ENCODE measurements at places on chromosomes 6 and 20. TPM values are rescaled to one million over a fixed set of nuclear protein-coding genes. Genes with fewer than 3 reads are reported as not detected.

- DNase-seq, result no peak
- H3K4me1 ChIP-seq, result no peaks in the 10 kb centered on the region
- H3K4me3 ChIP-seq, result no peak overlapping the region
- no peak overlapping the region for H3K27ac ChIP-seq
- no peaks in the 10 kb centered on the region for H3K36me3 ChIP-seq
These were observed 213.9 kb downstream of the TTLL2 start for GRCh38 chr6:167538746-167539145.

The GNRH2 gene
- total RNA-seq, result 2.0 TPM

DNA sequence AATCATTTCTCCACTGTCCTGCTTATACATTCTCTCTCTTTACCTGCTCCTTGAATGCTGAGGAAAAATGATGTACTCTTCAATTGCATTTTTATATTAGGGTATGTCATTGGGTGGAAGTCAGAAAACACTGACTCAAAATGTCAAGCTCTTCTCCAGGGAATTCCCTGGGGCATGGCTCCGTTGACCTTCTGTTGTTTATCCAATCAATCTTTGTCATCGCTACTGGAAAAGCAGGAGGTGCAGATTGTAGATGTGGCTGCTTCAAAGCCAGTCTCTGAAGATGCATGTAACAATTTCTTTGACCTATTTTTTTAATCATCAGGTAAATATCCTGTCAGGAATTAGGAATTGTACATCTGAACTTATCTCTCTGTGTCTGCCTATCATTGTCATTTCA lies 63.9 kb upstream of the TENT5A start:
- H3K27me3 ChIP-seq, result peaks cover 8% of the 10 kb centered on the region
- DNase-seq, result no peak
- no peak overlapping the region for H3K27ac ChIP-seq
- peaks cover 6% of the 10 kb centered on the region for H3K4me1 ChIP-seq

The HDDC2 gene
- total RNA-seq, result 64.4 TPM

- peak; percentile 72 for DNase-seq
- peak overlapping the region; percentile 88 for H3K27ac ChIP-seq
- peaks cover 17% of the 10 kb centered on the region for H3K4me1 ChIP-seq
These were observed 12.8 kb upstream of the DNAAF9 start for GRCh38 chr20:3420211-3420707.

- H3K27ac ChIP-seq, result no peak overlapping the region
- no peak for DNase-seq
- H3K4me1 ChIP-seq, result no peaks in the 10 kb centered on the region
- H3K4me3 ChIP-seq, result no peak overlapping the region
- no peaks in the 10 kb centered on the region for H3K36me3 ChIP-seq
- H3K27me3 ChIP-seq, result peaks cover 7% of the 10 kb centered on the region
These were observed 3.5 kb upstream of the SLC22A2 start for GRCh38 chr6:160261991-160262680.

DNA sequence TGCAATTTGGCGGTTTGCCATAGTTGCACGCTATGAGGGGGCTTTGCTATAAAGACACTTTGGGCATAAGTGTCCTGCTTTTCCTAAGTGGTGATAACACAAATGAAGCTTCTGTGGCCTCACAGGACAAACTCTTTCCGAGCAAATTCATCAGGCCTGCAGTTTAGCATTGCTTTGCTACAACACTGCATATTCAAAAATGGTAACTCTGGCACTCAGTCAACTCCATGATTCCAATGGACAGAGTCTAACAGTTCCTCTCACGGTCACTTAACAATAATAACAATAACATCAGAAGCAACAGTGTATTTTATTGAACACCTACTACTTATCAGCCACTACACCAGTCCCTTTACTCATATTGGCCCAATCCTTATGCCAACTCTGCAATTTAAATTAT lies 222.5 kb downstream of the FRK start:
- no peaks in the 10 kb centered on the region for H3K4me1 ChIP-seq
- peaks cover 2% of the 10 kb centered on the region for H3K27me3 ChIP-seq
- no peak for DNase-seq

DNA sequence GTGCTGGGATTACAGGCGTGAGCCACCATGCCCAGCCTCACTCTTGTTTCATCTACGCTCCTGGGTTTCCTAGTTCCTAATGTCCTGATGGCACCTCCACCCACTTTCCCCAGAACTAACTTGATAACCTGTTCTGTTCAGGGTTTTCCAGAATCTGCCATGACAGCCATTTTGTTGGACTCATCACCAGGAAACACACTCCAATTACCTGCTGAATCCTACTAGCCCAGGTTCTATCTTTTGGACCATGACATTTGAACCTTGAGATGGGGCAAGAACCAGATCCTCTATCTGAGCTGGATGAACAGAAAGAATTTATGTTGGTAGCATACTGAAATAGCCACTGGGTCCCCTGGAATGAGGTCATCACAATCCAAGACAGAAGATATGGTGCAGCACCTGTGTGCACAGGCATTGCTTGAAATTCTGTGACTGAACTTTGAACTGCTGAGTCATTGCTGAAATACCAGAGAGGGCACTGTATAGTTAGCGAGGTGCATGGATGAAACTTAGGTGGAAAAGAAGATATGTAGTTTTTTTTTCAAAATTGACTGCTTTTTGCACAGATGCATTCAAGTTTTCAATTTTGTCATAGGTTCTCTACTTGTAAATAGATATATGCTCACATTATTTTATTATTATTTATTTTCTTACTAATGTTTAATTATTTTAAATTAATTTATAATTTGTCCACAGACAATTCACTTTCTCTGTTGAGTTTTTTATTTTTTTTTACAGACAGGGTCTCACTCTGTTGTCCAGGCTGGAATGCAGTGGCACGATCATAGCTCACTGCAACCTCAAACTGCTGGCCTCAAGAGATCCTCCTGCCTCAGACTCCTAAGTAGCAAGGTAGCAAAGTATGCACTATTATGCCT lies 42.8 kb upstream of the TASP1 start:
- DNase-seq, result no peak
- peaks cover 4% of the 10 kb centered on the region for H3K4me1 ChIP-seq
- H3K4me3 ChIP-seq, result no peak overlapping the region
- no peak overlapping the region for H3K27ac ChIP-seq
- H3K36me3 ChIP-seq, result no peaks in the 10 kb centered on the region

GRCh38 chr6:3282476-3283236 lies 23.9 kb downstream of the PSMG4 start:
- no peaks in the 10 kb centered on the region for H3K27me3 ChIP-seq
- no peaks in the 10 kb centered on the region for H3K36me3 ChIP-seq
- no peak for DNase-seq
- peaks cover 3% of the 10 kb centered on the region for H3K4me1 ChIP-seq
- no peak overlapping the region for H3K4me3 ChIP-seq

- H3K4me1 ChIP-seq, result peaks cover 60% of the 10 kb centered on the region
- DNase-seq, result no peak
- peaks cover 2% of the 10 kb centered on the region for H3K27me3 ChIP-seq
- H3K27ac ChIP-seq, result no peak overlapping the region
- no peak overlapping the region for H3K4me3 ChIP-seq
These were observed 46.6 kb upstream of the RNF24 start for GRCh38 chr20:4061987-4062386.

- no peak overlapping the region for H3K27ac ChIP-seq
- no peaks in the 10 kb centered on the region for H3K4me1 ChIP-seq
- H3K27me3 ChIP-seq, result no peaks in the 10 kb centered on the region
These were observed 625.9 kb upstream of the EPHA7 start for GRCh38 chr6:94045099-94045829.

DNA sequence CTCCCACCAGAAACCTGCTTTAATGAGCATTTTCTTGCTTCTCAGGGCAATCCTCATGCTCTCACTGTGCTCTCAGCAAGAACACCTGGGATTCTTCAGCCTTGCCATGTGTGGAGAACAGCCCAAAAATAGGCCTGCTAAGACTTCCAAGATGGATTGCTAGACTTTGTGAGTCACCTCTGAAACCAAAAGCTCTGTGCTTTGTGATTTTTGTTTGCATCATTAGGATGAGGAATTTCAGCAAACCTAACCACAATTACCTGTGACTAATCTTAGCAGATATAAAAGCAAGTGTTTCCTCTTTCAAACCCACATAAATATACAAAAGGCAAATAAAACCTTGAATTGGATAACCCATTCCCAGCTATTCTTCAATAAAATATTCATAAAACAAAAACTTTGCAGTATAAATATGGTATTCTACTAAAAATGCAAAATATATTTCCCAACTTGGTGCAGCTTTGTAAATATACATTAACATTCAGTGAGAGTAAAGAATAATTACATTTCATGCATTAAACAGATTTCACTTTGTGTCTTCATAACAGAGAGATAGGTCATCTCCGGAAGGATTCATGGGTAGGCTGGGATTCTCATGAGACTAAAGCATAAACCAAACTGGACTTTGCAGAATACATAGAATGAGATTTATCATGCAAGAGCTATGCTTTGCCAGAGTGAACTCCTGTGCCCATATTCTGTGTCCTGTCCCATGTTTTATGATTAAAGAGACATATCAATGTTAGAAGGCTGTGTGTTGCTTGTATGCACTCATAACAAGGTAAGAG lies 33.5 kb downstream of the TPBG start:
- H3K4me3 ChIP-seq, result no peak overlapping the region
- no peaks in the 10 kb centered on the region for H3K36me3 ChIP-seq
- H3K27ac ChIP-seq, result no peak overlapping the region

The KIF25 gene
- not detected for total RNA-seq

The EPPIN gene
- total RNA-seq, result not detected

- peaks cover 3% of the 10 kb centered on the region for H3K27me3 ChIP-seq
- no peak for DNase-seq
- H3K36me3 ChIP-seq, result peaks cover 3% of the 10 kb centered on the region
- peaks cover 6% of the 10 kb centered on the region for H3K4me1 ChIP-seq
These were observed 132.6 kb downstream of the CEBPB start for GRCh38 chr20:50323209-50323608.

The PHACTR1 gene
- 0.19 TPM for total RNA-seq

DNA sequence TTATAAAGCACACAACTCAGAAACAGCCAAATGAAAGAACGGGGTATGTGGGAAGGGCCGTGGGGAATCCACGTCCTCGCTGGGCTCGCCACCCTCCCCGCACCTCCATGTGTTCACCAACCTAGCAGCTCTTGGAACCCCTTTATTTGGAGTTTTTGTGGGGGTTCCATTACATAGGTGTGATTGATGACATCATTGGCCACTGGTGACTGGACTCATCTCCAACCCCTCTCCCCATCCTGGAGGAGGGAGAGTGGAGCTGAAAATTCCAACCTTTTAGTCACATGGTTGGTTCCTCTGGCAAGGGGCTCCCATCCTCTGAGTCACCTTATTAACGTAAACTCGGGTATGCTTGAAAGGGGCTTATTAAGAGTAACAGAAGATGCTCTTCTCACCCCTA lies 592.0 kb upstream of the FLRT3 start:
- no peaks in the 10 kb centered on the region for H3K27me3 ChIP-seq
- no peak overlapping the region for H3K4me3 ChIP-seq
- H3K36me3 ChIP-seq, result no peaks in the 10 kb centered on the region
- no peak for DNase-seq
